ENCODE measurements at places on chromosomes 6 and 20. TPM values are rescaled to one million over a fixed set of nuclear protein-coding genes. Genes with fewer than 3 reads are reported as not detected.

SPATA25 gene
- 4.6 TPM for total RNA-seq

DNA sequence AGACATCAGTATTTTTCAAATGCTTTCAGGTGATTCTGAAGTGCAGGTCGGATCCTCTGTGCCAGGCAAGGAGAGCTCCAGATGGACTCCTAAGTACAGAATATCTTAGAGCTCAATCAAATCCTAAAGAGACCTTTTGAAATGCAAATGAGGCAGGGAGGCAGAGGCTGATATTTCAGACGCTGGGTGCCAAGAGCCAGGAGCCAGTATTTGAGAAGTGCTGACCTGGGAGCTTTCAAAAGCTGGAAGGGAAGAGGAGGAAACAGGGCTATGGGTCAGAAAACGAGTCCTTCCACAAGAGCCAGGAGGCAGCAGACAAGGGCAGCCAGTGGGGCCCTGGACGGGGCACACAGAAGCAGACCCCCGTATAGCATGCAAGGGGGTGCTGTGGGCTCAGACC, 46.1 kb upstream of the DSN1 start:
- H3K4me3 ChIP-seq = no peak overlapping the region
- peaks cover 4% of the 10 kb centered on the region for H3K27me3 ChIP-seq
- no peaks in the 10 kb centered on the region for H3K36me3 ChIP-seq
- no peak overlapping the region for H3K27ac ChIP-seq
- no peak for DNase-seq

DNA sequence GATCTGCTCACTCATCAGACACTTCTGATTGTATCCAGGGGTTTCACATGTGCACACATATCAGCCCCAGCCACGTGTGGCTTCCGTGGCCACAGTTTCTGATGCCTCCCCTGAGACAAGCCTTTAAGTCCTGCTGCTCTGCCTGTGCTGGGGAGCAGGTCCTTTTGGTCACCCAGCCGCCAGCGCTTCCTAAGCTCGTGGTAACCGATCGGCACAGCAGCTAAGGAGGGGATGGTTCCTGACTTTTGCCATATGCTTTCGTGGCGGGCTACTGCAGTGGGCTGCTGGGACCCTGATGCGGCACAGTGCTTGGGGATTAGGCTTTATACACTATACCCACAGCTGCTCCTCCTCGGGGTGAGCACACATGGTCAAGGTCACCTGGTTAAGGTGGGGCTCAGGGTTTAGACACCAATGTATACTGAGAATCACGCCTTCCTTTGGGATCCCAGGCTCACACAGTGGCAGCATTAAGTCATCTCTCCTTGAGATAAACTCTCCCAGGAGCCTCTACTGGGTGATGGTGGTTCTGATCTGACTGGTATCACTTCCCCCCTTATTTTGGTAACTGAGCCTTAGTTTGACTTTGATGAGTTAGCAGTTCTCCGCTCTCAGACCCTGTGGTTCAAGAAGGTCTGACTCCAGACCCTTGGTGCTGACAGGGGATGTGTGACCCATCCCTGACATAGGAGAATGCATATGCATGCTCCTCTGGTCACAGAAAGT, 85.9 kb upstream of the KCNG1 start:
- peaks cover 26% of the 10 kb centered on the region for H3K27me3 ChIP-seq
- no peak overlapping the region for H3K27ac ChIP-seq
- DNase-seq = no peak
- no peaks in the 10 kb centered on the region for H3K4me1 ChIP-seq
- no peak overlapping the region for H3K4me3 ChIP-seq

DNA sequence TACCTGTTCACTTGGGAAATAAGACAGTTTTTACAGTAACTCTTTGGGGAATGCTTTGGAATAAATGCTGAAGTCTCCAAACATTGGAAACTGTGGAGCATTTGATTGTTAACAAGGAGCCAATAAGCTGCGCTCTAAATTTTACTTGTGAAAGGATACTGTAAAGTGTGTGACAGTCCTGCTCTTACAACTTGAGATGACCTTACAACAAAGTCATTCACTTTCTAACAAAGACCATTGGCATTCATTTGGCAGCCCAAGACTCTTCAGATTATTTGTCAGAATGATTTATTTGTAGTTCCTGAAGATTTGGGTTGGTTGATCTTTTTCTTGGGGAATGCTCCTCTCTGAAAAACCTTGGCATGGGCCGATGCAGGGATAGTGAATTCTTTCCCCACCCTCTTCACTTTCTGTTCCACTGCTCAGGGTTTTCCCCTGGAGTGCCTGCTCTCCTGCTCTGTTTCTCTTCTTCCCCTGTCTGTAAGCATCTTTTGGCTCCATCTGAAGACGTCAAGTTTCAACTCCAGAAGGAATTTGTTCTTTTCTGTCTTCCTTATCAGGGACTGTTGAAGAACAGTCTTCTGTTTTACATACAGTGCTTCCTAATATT, 116.4 kb downstream of the AKAP7 start:
- H3K27ac ChIP-seq = no peak overlapping the region
- H3K4me3 ChIP-seq = no peak overlapping the region
- peaks cover 33% of the 10 kb centered on the region for H3K4me1 ChIP-seq
- no peaks in the 10 kb centered on the region for H3K36me3 ChIP-seq
- DNase-seq = no peak
- H3K27me3 ChIP-seq = no peaks in the 10 kb centered on the region

GRCh38 chr6:6319952-6320811, at the start of gene F13A1:
Gene F13A1 (minus strand): TSS chr6:6320662. CDS start chr6:6318664, 1,998 bp downstream.
- H3K27me3 ChIP-seq = peaks cover 26% of the 10 kb centered on the region
- no peaks in the 10 kb centered on the region for H3K4me1 ChIP-seq
- no peak within 1 kb of the TSS for H3K27ac ChIP-seq
- no peaks in the 10 kb centered on the region for H3K36me3 ChIP-seq
- no peak for DNase-seq

Data from T-cell (primary cell).